K562 (cell line): ENCODE measurements at places on chromosomes 5 and 9. TPM values are rescaled to one million over a fixed set of nuclear protein-coding genes. Genes with fewer than 3 reads are reported as not detected.

EIF4E1B gene
- total RNA-seq: not detected in 2 replicates

FAM163B gene
- total RNA-seq: not detected in 2 replicates

DNA sequence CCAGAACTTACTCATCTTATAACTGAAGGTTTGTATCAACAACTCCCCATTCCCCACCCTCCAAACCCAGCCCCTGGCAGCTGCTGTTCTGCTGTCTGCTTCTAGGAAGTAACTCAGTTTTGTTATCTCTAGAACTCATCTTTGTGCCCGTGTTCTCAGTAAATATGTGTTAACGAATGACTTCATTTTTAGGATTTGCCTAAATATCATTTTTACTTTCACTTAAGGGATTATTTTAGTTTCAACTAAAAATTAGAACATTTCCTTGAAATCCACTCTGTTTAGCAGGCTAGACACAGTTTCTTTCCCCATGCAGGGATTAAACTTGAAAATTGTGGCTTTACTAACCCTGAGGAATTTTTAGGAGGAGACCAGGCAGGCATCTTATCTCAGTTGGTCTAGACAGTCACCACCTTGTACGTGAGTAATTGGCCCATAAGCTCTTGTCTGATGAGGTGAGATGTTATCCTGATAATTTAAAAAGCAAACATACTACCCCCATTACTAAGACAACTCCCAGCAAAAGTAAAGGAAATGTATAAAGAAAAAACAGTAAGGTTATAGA is 68.2 kb upstream of the TNFAIP8 start:
- H3K4me3 ChIP-seq: no peak overlapping the region
- peaks cover 74% of the 10 kb centered on the region for H3K4me1 ChIP-seq
- peaks cover 8% of the 10 kb centered on the region; the same call in 2 of the 3 replicates for H3K36me3 ChIP-seq
- no peak for DNase-seq
- H3K27ac ChIP-seq: peak overlapping the region; percentile 38; the same call in 1 of the 3 replicates

- H3K36me3 ChIP-seq: no peaks in the 10 kb centered on the region
- H3K4me1 ChIP-seq: no peaks in the 10 kb centered on the region
- DNase-seq: no peak
- H3K27ac ChIP-seq: no peak overlapping the region
- H3K27me3 ChIP-seq: no peaks in the 10 kb centered on the region
Measured at GRCh38 chr5:78819707-78820106, 165.4 kb downstream of the ARSB start.

- no peak overlapping the region for H3K27ac ChIP-seq
- DNase-seq: peak; percentile 5
- no peaks in the 10 kb centered on the region for H3K27me3 ChIP-seq
Measured at GRCh38 chr9:118170032-118170955, 466.1 kb downstream of the TLR4 start.

CCL28 gene
- total RNA-seq: not detected in 2 replicates

DNA sequence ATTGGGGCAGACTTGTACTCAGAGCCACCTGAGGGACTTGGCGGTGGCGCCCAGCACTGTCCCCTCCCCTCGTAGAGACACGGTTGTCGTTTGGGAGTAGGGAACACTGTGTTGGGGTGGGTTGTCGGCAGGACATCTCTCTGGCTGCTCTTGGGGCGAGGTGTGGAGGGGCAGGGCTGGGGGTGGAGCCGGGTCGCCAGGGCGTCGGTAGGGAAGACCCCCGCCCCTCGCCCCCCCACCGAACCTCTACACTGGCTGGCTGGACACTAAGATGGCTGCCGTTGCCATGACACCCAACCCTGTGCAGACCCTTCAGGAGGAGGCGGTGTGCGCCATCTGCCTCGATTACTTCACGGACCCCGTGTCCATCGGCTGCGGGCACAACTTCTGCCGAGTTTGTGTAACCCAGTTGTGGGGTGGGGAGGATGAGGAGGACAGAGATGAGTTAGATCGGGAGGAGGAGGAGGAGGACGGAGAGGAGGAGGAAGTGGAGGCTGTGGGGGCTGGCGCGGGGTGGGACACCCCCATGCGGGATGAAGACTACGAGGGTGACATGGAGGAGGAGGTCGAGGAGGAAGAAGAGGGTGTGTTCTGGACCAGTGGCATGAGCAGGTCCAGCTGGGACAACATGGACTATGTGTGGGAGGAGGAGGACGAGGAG is 778 bp downstream of the TRIM41 start:
- peaks cover 28% of the 10 kb centered on the region for H3K36me3 ChIP-seq
- H3K4me3 ChIP-seq: peak overlapping the region; percentile 86
- DNase-seq: no peak
- peaks cover 42% of the 10 kb centered on the region for H3K4me1 ChIP-seq
- no peaks in the 10 kb centered on the region for H3K27me3 ChIP-seq

GRCh38 chr5:173642191-173642816 is 25.9 kb upstream of the BOD1 start:
- no peak for DNase-seq
- H3K27me3 ChIP-seq: no peaks in the 10 kb centered on the region
- no peaks in the 10 kb centered on the region for H3K36me3 ChIP-seq
- H3K4me1 ChIP-seq: no peaks in the 10 kb centered on the region; the same call in 2 of the 3 replicates
- no peak overlapping the region for H3K27ac ChIP-seq

GRCh38 chr9:135136991-135137832 is 49.7 kb downstream of the OLFM1 start:
- no peak overlapping the region for H3K27ac ChIP-seq
- no peak overlapping the region for H3K4me3 ChIP-seq
- DNase-seq: peak; percentile 11
- no peaks in the 10 kb centered on the region for H3K36me3 ChIP-seq
- H3K4me1 ChIP-seq: no peaks in the 10 kb centered on the region
- no peaks in the 10 kb centered on the region; the same call in 2 of the 3 replicates for H3K27me3 ChIP-seq
